ENCODE measurements at places on chromosomes 6 and 20.

GRCh38 chr6:124968401-124968800 lies 6.2 kb downstream of the RNF217 start:
- no peak for DNase-seq

GRCh38 chr6:13181393-13181792 lies 146.9 kb downstream of the TBC1D7 start:
- no peak for DNase-seq

- DNase-seq, result no peak
Observed at GRCh38 chr20:43832961-43833360, 81.7 kb upstream of the TOX2 start.

GRCh38 chr6:56593801-56594318 lies 48.8 kb downstream of the DST start:
- DNase-seq, result no peak

- no peak for DNase-seq
Observed at GRCh38 chr6:167661552-167662044, 165.1 kb upstream of the AFDN start.

- DNase-seq, result no peak
Observed at GRCh38 chr20:14885661-14886060, 548.2 kb upstream of the FLRT3 start.

DNA sequence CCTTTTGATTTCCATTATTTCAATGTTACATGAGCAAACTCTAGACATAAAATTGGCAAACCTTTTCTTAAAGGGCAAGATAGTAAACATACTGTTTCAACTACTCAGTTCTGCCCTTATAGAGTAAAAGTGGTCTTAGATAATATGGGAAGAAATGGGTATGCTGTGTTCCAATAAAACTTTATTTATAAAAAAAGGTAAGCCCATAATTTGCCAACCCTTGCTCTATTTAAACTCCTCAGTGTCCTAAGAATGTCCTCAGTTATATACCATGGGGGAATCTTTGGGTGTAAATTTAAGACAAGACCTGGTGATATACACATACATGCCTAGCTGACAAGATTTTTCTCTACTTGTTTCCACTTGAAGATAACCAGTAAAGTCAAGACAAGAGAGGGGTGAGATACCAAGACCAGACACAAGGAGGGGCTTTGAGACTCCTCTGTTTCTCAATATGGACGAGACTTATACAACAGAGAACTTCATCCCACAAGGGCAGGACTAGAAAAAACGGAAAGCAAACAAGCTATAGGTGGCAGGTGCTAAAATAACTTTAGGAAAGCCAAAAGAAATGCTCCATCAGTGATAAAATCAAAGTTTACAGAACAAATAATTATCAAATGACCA lies 10.5 kb downstream of the SNX3 start:
- DNase-seq, result peak; percentile 70

GRCh38 chr20:53959911-53960578 lies 110.3 kb downstream of the BCAS1 start:
- no peak for DNase-seq

DNA sequence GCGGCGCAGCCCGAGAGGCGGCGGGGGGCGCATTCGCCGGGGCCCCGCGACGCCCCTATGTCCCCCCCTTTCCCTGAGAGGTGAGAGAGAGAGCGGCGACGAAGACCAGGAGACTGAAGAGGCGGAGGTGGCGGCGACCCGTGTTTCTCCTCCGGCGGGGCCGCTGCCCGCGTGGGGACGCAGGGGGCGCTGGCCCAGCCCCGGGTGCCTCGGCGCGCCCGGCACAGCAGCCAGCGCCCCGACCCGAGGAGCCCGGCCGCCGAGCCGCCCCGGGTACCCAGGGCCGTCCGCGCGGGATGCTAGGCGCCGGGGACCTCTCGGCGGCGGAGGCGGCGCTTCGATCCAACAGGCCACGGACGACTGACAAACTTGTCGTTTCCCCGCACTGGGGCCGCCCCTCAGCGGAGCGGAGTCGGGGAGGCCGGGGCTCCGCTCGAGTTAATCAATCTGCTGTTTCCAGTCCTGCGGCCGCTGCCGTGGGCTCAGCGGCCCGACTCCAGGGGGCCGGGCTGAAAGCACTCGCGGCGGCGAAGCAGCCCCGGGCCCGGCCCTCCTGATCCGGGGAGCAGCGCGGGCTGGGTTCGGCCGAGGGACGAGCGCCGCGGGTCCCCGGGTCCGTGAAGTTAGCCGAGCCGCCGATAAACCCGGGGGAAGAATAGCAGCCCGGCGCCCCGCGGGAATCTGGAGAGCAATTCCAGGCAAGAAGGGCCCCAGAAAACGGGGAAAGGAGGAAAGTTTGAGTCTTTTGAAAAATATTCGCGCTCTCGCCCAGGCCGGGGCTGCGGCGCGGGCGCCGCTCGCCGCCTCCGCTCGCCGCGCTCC lies 631 bp downstream of the MDGA1 start:
- peak; percentile 70 for DNase-seq

- DNase-seq, result no peak
Observed at GRCh38 chr6:166540631-166541331, 45.7 kb downstream of the RAMACL start.

- no peak for DNase-seq
Observed at GRCh38 chr6:75023634-75024033, 182.2 kb downstream of the COL12A1 start.

DNA sequence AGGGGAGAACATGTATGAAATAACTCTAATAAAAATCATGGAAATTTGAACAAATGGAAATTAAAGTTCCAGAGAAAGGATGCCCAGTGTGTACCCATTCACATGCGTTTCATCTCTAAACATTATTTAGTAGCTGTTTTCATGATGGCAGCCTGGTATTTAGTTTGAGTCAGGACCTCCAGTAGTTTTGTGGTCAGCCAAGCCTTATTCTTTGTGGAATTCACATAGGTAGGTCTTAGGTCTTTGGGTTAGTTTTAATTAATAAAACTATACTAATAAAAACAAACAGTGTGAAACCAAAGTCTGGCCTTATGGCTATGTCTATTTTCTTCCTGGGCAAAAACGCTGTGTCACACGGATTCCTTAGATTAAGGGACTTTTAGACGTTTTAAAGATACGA lies 137.8 kb downstream of the FOXC1 start:
- no peak for DNase-seq

DNA sequence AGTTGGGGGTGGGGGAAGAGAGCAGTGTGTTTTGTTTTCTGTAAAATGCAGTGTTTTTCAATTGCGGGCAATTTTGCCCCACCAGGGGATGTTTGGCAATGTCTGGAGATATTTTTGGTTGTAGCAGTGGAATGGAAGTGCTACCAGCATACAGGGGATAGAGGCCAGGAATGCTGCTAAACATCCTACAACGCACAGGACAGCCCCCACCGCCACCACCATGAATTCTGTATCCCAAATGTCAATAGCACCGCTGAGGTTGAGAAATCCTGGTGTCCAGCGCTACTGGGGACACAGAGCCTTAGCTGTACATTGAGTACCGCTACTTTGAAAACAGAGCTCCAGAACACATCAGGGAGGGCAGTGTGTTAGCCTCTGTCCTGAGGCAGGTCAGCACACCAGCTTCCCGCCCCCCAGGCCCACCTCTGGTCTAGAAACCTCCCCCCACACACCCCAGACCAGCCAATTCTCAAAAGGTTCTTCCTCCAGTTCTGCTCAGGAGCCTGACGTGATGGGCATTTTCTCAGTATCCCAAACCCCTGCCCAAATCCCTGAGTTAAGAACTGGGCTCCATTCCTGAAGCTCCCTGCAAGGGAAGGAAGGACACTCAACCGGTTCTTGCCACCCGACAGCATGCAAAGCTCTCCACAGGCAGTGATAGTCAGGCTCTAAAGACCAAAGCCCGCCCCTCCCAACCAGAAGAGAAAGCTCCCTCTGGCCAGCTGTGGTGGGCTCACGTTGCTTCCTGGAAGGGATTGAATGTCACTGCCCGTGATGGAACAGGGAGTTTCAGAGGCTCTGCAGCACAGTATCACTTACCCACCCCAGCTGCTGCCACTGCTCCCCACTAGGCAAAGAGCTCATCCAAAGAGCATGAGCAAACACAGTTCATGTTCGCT lies 321.5 kb upstream of the JARID2 start:
- DNase-seq, result peak; percentile 89

- no peak for DNase-seq
Observed at GRCh38 chr6:2714111-2714895, 36.4 kb downstream of the MYLK4 start.

DNA sequence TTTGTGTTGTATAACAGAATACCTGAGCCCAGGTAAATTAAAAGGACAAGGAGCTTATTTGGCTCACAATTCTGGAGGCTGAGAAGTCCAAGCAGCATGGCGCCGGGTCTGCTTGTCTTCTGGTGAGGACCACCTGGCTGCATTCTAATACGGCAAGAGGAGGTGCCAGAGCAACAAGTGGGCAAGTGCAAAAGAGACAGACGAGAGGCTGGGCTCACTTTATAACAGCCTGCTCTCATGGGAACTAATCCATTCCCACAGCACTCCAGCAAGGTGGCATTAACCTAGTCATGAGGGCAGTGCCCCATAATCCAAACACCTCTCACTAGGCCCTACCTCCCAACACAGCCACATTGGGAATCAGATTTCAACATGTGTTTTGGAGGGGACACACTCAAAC lies 12.9 kb downstream of the PACSIN1 start:
- no peak for DNase-seq

GRCh38 chr20:61119794-61120410 lies 132.2 kb upstream of the CDH4 start:
- DNase-seq, result no peak

DNA sequence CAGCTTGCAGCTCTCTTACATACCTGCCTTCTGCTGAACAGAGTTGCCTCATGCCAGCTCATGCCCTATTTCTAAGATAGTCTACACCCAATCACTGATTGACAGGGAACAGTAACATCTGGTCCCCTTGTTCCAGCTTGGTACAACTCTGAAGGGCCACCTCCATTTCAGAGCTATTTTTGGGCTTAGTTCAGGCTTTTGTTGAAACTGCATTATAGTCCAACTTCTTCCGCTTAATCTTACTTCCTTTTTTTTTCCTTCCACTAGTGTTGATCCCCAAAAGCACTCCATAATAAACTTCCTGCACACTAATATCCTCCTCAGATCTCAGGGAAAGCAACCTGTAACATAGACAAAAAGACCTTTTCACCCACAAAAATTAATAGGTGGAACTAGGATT lies 65.7 kb upstream of the TNFRSF21 start:
- no peak for DNase-seq

- DNase-seq, result no peak
Observed at GRCh38 chr20:62104791-62105345, 17.4 kb upstream of the LSM14B start.

- peak; percentile 91 for DNase-seq
Observed at GRCh38 chr6:166253281-166253681, 54.9 kb downstream of the PRR18 start.

DNA sequence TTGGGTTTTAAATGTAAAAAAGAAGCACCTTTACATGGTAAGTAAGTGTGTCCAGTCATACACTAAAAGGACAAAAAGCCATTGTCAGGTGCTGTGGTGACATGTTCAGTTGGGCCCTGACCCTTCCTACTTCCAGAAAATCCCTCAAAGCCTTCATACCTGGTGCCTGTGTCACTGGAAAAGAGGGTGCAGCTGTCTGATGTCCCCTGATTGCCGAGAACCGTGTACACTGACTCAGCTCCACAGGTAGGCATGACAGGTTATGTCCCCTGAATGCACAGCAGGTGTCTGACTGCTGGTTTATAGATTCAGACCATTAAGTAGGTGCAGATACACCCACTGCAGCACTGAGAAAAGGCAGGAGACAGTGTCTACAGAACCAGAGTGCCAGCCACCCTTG lies 99.1 kb downstream of the FOXC1 start:
- no peak for DNase-seq

DNA sequence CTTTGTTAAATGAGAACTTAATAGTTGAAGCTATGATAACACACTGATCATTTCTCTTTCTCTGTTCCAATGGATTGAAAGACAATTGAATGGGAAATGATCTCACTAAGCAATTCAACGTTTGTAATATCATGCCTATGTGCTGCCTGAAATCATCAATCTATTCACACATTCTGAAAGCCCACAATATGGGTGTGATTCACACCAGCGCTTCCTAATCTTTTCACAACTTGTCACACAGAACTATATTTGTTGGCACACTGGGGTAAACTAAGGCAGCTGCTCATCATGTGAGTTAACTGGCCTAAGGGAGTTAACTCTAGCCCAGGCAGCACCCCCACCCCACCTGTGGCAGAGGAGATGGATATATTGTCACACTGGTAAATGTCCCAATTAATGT lies 37.1 kb upstream of the UTRN start:
- no peak for DNase-seq

GRCh38 chr6:149846321-149846720 lies 17.8 kb downstream of the LRP11 start:
- DNase-seq, result peak; percentile 51

DNA sequence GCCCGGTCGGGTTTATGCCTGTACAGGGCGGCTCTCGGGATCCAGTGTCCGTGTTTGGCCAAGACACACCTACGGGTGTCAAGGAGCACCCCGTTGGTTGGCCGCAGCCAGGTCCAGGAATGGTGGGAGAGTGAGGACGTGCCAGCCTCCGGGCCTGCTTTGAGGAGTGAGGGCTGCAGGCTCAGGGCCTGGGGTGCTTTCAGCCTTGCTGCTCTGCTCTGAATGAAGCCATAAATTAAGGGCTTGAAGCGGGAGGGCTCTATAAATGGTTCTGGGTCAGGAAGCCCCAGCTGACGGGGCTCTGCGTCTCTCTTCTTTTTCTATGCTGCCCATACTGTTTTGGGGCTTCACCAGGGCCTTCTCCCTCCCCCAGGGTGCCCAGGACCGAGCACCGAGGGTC lies 15.1 kb downstream of the GATA5 start:
- no peak for DNase-seq

DNA sequence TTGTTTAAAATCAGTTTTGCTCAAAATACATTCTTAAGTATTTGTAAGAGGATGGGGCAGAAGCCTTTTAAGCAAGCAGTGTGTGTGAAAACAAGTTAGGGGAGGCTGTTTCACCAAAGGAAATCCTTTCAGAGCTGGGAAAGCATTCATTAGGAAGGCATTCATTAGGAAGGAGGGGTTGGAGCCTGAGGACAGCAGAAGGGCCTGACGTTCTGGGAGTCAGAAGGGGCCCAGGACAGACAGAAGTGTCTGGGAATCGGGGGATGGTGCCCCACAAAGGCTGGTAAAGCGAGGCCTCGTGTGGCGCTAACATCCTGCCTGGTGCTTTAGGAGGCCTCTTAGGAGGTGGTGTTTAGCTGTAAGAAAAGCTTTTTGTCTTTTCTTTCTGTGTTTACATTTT lies 80.6 kb upstream of the NXT1 start:
- DNase-seq, result peak; percentile 70

DNA sequence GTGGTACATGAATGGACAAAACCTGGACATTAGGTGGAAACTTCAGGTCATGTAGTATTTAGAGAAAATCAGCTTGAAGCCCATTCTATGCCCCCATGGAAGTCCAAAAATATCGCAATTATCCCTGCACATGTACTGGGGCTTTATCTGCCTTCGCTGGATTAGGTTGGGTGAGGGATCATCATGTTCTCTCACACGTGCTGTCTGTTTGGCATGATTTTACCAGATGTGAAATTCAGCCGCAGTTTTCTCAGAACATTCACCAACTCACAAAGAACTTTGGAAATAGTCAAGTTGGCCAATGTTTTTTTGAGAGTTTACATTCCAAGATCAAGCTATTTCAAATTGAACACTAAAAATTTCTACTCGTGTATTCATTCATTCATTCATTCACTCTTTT lies 459.8 kb upstream of the CITED2 start:
- DNase-seq, result no peak
